ENCODE measurements at places on chromosomes 6 and 20.

GRCh38 chr6:71724456-71725125 lies 161.8 kb upstream of the RIMS1 start:
- no peak for DNase-seq

GRCh38 chr6:53461696-53462095 lies 83.2 kb downstream of the GCLC start:
- DNase-seq, result no peak

DNA sequence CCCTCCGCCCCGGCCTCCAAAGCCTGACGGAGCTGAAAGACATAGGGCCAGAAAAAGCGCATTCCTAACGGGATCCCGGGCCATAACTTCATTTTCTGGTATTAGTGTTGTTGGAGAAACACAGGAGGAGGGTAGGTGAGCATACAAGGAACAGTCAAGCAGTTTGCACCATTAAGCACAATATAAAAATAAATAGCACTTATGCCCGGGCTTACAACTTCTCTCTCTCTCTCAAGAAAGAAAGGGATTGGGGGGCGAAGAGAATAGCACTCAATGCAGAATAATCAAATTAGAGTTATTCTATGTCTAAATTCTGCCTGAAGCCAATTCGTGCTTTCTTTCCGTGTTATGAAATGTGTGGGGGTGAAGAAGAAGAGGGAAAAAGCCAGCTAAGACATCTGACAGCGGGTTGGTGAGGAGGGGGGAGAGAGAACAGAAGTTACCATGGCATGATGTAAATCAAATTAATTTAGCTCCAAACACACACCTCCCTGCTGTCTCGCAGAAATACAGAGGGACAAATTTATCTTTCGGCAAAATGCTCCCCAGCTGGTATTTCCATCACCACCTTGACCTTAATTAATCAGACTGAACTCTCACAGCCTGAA lies 508 bp upstream of the METTL24 start:
- DNase-seq, result no peak

DNA sequence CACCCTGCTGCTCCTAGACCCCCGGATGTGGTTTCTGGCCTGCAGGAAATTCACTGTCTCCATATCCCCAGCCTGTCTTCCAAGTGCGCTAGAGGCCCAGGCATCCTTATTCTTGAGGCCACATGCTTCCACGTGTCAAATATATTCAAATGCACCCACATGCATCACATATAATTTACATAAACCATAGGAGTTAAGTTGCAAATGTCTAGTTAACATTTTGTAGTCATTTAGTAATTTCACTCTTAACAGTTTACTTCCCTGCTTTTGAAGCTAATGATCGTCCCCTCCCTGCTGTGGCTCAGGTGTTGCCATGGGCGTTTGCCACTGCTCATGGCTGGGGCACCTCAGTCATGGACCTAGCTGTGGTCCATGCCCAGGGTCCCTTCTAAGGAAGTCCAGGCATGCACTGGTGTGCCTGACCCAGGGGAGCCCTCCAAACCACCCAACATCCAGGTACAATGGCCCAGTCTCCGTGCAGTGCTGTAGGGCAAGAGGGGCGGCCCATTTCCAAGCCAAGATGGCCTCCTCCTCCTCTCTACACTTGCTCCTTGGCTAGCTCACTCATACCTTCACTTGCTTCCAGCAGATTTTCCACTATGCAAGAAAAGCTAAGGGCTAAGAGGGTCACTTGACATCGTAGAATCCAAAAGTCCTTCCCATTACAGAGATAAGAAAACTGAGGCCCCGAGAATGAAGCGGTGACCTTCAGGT lies 42.4 kb downstream of the FGD2 start:
- DNase-seq, result no peak

- DNase-seq, result peak; percentile 64
Observed at GRCh38 chr6:155248008-155249001, 15.5 kb upstream of the CLDN20 start.

GRCh38 chr6:129050086-129050485 lies 167.1 kb downstream of the LAMA2 start:
- DNase-seq, result no peak

GRCh38 chr6:160028487-160029275 lies 59.8 kb downstream of the IGF2R start:
- DNase-seq, result no peak

All from right forelimb (tissue), 1 donor.